T-cell (primary cell): ENCODE measurements at places on chromosomes 3 and 15. TPM values are rescaled to one million over a fixed set of nuclear protein-coding genes. Genes with fewer than 3 reads are reported as not detected.

The SGO1 gene
- total RNA-seq, result 0.58 TPM

GRCh38 chr15:99857836-99858235 is 124.6 kb upstream of the LYSMD4 start:
- H3K27me3 ChIP-seq, result no peaks in the 10 kb centered on the region
- no peak overlapping the region for H3K4me3 ChIP-seq
- H3K36me3 ChIP-seq, result no peaks in the 10 kb centered on the region
- DNase-seq, result no peak
- no peak overlapping the region for H3K27ac ChIP-seq

DNA sequence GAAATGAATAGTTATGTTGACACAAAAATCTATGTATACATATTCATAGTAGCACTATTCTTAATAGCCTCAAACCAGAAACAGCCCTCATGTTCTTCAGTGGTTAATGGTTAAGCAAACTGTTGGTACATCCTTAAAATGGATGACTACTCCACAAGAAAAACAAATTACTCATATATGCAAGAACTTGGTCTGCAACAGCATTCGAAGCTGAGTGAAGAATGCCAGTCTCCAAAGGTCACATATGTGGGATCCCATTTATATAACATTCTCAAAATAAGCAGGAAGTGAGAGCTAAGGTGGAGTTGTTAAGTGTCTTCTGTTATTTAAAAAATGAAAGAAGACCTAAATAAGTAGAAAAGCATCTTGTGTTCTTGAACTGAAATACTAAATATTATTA is 365.7 kb downstream of the GABRG3 start:
- no peaks in the 10 kb centered on the region for H3K36me3 ChIP-seq
- H3K4me3 ChIP-seq, result no peak overlapping the region
- H3K27ac ChIP-seq, result no peak overlapping the region
- no peaks in the 10 kb centered on the region for H3K27me3 ChIP-seq
- no peak for DNase-seq
- H3K4me1 ChIP-seq, result no peaks in the 10 kb centered on the region

GRCh38 chr15:65916041-65916663 is 46.9 kb downstream of the RAB11A start:
- peaks cover 6% of the 10 kb centered on the region for H3K4me1 ChIP-seq
- no peak overlapping the region for H3K4me3 ChIP-seq
- no peaks in the 10 kb centered on the region for H3K27me3 ChIP-seq
- peaks cover 5% of the 10 kb centered on the region for H3K36me3 ChIP-seq
- no peak overlapping the region for H3K27ac ChIP-seq

DNA sequence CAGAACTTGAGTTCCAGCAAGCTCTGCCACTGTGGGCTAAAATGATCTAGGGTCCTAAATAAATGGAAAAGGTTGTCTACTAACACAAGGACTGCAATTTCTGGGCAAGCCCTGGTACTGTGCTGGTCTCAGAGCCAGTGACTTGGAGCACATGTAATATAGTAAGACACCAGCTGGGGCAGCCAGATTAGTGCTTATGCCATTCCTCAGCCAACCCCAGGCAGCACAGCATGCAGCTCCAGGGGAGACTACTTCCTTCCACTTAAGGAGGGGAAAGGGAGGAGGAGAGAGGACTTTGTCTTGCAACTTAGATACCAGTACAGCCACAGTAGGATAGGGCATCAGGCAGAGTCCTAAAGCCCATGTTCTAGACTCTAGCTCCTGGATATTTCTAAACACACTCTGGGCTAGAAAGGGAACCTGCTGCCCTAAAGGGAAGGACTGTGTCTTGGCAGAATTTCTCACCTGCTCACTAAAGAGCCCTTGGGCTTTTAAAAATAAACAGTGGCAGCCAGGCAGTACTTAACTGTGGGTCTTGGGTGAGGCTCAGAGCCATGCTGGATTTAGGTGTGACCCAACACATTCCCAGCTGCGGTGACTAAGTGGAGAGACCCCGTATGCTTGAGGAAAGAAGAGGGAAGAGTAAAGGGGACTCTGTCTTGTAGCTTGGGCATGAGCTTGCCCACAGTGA is 223.7 kb upstream of the BCHE start:
- H3K36me3 ChIP-seq, result no peaks in the 10 kb centered on the region
- H3K27me3 ChIP-seq, result no peaks in the 10 kb centered on the region
- no peaks in the 10 kb centered on the region for H3K4me1 ChIP-seq

DNA sequence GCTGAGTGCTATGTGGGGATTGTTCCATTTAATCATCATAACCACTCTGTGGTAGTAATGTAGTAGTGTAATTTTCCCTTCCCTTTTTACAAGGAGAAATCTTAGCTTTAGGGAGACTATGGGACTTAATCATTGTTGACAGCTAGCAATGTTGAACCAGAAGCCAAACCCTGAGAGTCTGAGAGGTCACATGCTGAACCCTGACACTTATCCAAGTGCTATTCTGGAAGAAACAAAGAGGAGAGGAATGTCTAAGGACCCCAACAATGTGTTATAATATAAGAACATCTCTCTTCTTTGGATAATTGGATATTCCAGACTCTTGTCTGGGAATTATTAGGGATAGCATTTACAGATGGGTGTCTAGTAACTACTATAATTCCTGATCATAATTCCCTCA is 58.4 kb downstream of the GAP43 start:
- peaks cover 3% of the 10 kb centered on the region for H3K27me3 ChIP-seq
- H3K4me3 ChIP-seq, result no peak overlapping the region
- no peak overlapping the region for H3K27ac ChIP-seq
- no peaks in the 10 kb centered on the region for H3K4me1 ChIP-seq
